Stimulated activated CD4-positive, alpha-beta T cell treated with anti-CD3 and anti-CD28 coated beads, Interleukin-15, amount 100 ng/mL, for 1 hour (primary cell): ENCODE measurements at places on chromosomes 2 and 18.

DNA sequence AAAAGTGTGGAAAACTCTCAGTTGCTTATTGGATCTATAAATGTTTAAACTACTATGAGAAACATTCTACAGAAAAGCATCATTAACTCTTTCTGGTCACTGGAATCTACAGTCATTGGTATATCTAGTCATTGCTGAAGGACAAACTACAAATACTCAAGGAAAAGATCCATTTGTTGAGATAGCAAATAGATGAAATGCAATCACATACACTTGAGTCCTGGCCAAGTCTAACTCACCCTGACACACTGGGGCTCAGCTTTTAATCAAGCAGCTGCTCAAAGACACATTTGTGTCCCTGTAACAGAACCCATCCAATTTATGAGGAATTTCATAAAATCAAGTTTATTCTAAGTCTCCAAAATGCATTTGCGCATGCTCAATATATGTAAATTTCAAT is 68.7 kb downstream of the CDH2 start:
- no peak for DNase-seq

DNA sequence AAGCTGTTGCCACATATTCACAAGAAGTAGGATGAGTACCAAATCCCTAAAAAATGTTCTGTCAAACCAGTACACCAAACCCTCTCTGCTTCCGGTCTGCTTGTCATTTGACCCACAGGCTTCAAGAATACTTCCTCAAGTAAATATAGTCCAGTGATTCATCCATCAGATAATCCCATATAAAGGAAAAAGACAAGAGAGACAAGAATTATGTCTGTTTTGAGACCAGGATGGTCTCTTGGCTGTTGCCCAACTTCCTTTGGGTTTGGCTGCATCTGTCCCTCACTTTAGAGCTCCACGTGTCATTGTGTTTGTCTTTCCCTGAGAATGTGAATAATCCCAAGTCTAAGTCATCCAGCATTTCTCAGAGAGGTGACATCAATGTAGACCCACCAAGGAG is 91.5 kb upstream of the NRP2 start:
- DNase-seq = no peak

GRCh38 chr2:240392084-240392947 is 43.1 kb upstream of the GPC1 start:
- DNase-seq = no peak

DNA sequence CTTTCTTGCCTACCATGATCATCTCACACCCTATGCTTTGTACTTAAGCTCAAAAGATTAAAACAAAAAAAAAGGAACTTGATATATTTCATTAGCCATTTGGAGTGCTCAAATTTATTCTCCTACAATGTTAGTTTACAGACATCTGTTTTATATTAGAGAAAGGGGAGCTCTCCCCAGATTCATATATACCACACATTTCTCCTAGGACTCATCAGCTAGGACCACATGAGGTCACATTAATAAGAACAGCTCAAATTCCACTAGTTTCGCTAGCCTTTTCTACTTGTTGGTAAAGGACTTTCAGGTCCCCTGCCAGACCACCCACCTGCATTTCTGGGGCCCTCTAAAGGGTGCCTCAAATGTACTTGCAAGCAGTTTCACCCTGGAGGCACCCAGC is 151.2 kb upstream of the MMADHC start:
- DNase-seq = no peak

DNA sequence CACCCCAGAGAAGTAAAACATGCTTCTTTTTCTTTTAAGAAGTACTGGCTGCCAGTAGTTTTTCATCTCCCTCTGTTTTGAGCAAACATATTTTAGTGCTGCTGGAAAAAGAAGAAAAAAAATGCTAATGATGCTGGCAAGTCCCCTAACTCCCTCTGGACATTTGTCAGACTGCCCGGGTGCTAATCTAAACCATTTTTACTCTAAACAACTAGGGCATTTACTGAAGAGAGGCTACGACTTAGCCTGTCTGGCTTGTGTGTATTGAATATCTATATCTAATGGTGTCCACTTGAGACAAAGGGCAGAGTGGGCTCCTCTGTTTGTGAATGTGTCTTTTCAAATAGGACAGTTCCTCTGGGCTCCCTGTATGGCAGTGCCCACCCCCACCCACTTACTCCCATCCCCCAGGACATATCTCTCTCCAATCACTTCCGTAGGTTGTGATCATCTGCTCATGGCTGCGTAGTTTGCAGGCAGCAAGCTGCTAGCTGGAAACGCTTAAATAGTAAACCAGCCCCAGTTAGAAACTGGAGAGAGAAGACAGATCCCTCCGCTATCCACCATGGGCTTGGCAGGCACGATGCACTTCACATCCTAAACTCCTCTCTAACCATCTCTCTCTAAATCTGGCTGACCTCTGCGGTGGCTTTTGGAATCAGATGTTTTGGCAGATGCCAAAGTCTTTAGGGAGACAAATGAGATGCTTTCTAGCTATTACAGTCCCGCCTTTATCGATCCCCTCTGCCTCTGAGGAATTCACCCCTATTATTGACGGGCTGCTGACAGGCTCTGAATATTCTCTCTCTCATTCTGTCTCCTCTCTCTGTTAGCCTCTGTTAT is 58.3 kb downstream of the DOCK10 start:
- no peak for DNase-seq

GRCh38 chr2:23826040-23826439 is 100.9 kb downstream of the ATAD2B start:
- no peak for DNase-seq

DNA sequence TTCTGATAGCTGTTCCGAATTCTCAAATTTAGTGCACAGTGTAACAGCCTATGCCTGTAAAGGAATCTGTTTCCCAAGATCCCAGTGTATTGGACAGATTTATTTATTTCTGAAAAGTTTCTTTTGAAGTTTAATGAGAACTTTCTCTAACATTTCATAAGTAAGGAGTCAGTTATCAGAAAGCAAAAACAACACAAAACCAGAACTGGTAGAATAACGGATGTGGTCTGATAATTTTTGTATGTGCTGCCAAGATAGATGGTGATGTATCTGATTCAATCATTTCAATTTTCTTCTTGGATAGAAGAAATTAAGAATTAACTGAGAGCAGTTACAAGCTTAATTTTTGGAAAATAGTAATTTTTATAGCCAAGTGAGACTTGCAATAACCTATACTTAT is 374.3 kb downstream of the SOCS6 start:
- no peak for DNase-seq

DNA sequence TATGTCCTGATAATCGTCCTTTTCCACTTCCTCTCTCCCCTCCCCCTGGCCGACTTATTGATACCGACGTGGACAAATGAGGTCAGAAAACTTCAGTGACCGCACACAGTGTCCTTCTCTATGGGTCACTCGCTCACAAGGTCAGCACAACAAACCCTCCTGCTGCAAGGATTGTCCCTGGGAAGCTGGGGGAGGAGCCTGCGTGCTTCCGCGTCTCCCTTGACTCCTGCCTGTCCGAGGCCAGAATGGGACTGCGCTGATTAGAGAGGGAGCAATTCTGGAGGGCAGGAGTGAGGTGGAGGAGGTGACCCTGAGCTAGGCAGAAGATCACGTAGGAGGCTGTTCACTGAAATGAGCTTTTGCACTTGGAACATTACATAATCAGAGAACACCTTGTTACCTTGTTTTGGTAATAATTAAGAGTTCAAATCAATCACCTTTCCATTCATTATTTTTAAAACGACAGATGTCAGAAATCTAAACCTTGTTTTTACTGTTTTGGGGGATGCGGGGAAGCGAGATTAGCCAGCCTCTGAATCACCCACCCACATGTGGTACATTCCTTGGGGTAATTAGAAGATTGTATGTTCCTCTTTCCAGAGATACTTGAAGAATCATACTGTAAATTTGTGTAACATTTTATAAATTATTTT is 70.6 kb downstream of the CTAGE1 start:
- DNase-seq = no peak

- no peak for DNase-seq
Observed at GRCh38 chr2:105383432-105384166, 15.3 kb downstream of the FHL2 start.

GRCh38 chr2:106159866-106160785 is 34.0 kb downstream of the UXS1 start:
- no peak for DNase-seq

DNA sequence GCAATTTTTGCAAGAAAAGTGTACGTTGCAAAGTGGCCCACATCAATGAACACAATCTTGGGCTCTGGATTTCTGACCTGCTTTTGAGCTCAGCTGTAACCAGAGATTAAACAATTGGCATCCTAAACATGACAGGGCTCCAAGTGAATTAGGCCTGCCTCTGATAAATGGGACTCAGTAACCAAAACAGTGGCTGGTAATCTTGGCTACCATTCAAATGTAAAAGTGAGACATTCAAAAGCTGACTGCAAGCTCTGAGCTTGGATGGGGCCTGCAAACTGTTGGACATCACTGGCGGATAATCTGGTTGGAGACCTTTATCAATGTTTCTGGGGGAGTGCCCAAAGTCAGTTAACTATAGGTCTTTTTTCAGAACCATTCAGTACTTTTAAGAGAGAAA is 160.7 kb downstream of the RAB3GAP1 start:
- no peak for DNase-seq

DNA sequence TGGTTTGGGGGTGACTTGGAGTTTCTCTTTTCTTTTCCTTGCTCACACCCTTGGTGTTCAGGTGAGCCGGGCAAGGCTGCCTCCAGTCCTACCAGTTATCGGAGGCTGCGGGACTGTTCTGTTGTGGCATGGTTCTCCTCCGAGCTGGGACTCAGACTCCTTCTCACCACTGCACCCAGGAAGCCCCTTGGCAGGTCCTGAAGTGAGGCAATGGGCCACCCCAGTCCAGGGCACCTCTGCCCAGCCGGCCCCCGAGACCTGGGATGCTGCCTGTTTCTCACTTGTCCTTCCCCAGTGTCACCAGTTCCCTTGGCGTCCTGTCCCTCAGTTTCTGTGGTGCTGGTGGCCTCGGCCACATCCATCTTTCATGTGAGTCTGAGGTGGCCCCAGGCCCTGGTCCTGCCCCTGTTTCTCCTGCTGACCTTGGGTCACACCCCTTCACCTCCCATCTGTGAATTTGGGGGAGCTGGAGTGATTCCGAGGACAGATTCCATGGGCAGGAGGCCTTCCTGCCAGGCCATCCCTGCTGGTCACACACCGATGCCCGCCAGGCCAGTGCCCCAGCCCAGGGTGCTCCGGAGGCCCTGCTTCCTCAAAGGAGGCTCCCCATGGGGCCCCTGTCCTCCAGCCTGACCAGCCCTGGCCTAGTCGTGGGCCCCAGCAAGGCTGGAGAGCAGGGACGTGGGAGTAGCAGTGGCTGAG is 6.6 kb upstream of the KLHL30 start:
- DNase-seq = no peak

DNA sequence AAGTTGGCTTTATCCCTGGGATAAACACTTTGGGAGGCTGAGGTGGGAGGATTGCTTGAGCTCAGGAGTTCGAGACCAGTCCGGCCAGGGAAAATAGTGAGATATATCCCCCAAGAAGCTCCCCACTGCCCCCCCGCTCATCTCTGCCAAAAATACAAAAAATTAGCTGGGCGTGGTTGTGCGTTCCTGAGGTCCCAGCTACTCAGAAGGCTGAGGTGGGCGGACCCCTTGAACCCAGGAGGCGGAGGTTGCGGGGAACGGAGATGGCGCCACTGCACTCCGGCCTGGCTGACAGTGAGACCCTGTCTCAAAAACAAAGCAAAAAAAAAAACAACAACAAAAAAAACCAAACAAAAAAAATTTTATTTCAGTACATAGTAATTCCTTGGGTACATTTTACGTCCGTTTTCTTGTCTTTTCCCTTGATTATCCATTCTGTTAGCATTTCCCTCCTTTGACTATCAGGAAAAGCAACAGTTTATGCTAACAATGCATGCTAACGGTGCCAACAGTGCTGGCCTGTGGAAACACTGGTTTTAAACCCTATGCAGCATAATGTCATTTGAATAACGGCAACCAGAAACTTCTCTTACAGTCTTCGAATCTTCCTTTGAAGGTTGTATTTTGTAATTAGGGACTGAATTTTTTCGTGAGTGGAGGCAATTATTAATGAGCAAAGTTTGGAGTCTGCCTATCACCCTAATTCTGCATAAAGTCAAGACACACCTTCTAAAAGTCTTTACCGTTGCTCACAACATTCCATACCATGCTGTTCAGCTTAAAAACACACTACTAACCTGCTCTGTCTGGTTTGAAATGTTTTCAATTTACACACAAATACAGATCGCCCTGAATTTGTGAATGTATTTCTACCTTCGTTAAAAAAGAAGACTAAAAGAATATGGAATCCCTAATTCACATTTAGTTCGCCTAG is 721 bp upstream of the MIB1 start:
- DNase-seq = no peak

DNA sequence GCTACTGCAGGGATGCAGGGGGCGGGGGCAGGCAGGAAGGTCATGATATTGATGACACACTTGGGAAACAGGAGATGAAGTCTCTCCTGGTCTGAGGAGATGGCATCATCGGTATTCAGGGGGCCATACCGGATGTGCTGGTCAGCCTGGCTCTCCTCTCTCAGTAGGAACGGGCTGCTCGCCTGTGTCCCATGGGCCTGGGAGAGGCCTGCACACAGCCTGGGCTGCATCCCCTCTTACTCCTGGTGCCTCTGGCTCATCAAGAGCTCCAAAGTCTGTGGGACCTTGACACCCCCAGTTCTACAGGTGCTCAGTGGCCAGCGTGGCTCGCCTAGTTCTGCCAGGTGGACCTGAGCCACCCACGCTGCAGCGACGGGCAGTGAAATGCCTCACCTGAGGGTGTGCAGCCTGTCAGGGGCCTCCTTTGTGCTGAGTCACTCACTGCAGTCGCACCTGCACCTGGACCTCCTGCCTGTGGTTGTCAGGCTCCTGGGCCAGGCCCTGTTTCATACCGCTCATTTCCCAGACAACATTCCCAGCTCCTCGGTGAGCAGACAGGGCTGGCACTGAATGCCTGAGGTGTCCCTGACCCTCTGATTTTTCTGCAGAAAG is 18.6 kb upstream of the CNDP1 start:
- no peak for DNase-seq

- no peak for DNase-seq
Observed at GRCh38 chr2:209872675-209873074, 101.0 kb downstream of the UNC80 start.

DNA sequence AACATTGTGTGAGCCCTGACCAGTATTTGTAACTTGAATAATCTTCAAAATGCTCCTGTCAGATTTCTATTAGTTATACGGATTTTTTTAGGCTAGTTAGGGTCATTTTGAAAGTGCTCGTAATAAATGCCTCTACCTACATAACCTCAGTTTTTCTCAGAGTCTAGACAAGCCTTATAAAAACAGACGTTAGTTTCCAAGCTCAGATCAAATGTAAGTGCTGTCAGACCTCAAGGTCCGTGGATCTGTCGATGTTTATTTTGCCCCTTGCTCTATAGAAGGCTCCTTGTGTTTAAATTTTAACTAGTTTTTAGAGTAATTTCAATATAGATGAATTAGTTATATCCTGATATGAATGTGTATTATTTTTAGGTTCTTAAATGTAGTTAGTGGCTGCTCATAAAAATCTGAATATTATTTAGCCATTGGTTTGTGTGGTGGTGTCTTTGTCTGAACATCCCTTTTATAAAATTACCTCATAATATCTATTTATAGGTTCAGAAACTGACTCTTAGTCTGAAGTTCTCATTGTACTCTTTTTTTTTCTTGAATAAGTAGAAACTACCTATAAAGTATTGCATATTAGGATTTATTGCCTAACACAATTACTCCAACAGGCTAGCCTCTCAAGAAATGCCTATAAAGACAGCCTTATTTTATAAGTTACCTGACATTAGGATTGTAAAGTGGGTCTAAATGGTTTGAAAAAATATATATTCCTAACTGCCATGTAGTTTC is 71.1 kb downstream of the MTA3 start:
- no peak for DNase-seq

- DNase-seq = no peak
Observed at GRCh38 chr18:23133860-23134779, 1.2 kb upstream of the CABLES1 start.

- DNase-seq = no peak
Observed at GRCh38 chr2:60553495-60554073, at the start of gene BCL11A. Gene BCL11A, minus strand, starts transcription at chr2:60553654. Its CDS starts 384 bp downstream, at chr2:60553270.
